NCI-H510A (cell line): ENCODE measurements at places on chromosomes 4 and X.

DNA sequence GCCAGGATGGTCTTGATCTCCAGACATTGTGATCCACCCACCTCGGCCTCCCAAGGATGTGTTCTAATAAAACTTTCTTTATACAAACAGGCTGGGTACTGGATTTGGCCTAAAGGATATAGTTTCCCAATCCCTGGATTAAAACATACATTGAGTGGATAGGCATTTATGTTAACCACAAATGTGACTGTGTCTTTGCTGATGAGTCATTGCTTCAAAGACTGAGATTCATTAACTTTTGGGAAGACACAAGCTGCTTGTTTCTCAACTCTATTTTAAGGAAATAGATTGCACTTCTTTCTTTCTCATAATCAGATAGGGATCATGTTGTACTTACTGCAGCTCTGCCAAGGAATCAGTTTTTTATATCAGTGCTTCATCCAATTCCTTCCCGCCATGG lies 131.3 kb upstream of the AGA start:
- DNase-seq, result no peak

GRCh38 chr4:169418846-169419245 lies 148.1 kb upstream of the SH3RF1 start:
- no peak for DNase-seq

- DNase-seq, result no peak
Measured at GRCh38 chrX:47776292-47777006, 60.3 kb upstream of the ZNF81 start.

GRCh38 chr4:100906973-100907372 lies 389.2 kb upstream of the EMCN start:
- DNase-seq, result no peak

- no peak for DNase-seq
Measured at GRCh38 chrX:10104958-10105658, 51.7 kb upstream of the CLCN4 start.

DNA sequence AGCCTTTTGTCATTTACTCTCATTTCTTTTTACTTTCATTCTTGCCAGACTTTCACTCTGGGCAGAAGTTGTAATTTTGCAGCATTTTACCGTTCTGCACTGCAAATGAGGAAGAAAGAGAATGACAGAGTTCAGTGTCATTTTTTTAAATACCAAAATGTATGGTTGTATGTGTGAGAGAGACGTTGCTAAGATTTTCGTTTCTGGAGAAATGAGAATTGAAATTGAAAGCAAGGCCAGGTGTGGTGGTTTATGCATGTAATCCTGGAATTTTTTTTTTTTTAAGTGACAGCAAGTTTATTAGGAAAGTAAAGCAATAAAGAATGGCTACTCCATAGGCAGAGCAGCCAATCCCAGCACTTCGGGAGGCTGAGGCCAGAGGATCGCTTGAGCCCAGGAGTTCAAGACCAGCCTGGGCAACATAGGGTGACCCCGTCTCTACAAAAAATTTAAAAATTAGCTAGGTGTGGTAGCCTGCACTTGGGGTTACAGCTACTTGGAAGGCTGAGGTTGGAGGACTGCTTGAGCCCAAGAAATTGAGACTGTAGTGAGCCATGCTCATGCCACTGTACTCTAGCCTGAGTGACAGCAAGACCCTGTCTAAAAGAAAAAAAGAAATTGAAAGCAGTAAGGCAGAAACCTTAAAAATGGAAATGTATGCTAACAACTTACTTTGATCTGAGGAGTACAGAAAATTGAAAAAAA lies 12.9 kb downstream of the DCK start:
- DNase-seq, result no peak

- DNase-seq, result no peak
Measured at GRCh38 chrX:63514569-63515080, 163.5 kb upstream of the SPIN4 start.

DNA sequence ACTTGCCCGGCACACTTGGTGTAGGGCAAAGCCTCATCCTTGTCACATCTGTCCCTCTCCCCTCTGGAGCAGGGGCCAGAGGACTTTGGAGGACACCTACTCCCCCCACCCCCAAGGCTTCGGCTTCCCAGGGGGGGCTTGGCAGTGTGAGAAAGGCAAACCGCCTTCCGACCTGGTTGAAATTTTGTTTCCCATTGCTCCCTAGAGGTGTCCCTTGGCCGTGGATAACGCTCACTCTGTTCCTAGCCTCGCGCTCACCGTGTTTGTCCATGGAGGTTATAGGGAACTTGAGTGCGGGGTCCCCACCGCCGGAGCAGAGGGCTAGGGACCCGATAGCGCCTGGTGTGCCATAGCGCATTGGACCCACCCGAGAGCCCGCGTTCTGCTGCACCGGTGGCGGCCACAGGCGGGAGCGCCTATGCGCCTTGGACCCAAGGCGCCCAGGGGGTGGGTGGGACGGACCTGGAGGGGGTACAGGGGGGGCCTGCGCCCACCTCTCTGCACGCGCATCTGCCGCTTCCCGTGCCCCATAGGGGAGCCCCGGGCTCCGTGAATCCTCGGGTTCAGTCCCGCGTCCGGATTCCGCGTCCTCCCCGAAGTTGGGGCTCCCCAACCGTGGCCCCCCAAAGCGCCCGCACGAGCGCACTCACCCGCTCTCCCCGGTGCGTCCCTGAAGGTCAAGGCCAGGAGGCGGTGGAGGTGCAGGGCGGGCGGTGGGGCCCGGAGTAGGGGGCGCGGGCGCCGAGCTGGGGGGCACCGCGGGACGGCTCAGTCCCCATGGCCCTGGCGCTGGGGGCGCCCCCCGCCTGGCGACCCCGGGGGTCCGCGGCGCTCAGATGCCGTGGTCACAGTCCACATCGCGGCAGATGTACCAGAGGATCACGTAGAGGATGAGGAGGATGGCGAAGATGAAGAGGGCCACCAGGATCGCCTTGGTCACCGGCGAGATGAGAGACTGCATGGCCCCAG lies 82.7 kb upstream of the DHRSX start:
- no peak for DNase-seq

DNA sequence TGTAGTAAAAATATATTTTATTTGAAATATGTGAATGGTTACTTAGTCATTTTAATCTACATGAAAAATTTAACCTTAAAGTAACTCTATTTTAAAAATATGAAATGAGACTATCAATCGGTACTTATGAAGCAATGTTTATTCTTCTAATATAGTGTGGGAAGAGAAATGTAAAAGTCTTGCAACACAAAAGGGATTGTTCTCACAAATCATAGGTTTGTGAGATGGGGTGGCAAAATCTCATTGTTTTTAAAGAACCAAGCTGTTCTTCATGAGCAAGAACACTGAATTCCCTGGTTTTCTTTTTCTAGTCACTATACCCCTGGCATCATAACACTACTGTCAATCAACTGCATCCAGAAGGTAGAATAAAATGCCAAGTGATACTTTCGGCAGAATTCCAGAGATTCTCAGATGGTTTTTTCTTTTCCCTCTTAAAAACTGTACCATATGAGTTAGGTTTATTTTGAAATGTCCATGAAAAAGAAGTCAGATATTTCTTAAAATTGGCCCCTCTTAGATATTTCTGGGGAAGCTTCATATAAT lies 52.2 kb downstream of the SNCA start:
- no peak for DNase-seq

DNA sequence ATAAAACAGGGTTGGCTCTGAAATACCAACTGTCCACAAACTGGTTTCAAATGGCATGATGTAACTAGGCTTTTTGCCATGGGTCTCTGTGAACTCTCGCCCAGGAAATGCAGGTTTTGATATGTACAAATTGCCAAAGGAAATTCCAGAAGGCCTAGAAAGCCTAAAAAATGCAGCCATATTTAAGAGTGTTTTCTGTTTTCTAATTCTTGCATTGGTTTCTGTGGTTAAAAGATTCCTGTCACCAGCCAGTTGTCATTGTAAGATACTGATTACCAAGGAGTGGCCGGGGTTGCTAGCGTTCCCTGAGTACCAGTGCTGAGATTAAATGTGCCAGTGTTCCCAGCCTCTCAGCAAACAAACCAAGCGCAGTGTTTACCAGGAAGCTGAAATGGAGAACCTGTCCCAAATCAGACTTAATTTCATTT lies 53.9 kb upstream of the SORBS2 start:
- DNase-seq, result no peak

- DNase-seq, result no peak
Measured at GRCh38 chr4:178481564-178481963, 1039.3 kb upstream of the AGA start.

- no peak for DNase-seq
Measured at GRCh38 chr4:47786958-47787370, 50.9 kb downstream of the CORIN start.

GRCh38 chrX:66728818-66729271 lies 90.0 kb upstream of the EDA2R start:
- DNase-seq, result peak; percentile 2

DNA sequence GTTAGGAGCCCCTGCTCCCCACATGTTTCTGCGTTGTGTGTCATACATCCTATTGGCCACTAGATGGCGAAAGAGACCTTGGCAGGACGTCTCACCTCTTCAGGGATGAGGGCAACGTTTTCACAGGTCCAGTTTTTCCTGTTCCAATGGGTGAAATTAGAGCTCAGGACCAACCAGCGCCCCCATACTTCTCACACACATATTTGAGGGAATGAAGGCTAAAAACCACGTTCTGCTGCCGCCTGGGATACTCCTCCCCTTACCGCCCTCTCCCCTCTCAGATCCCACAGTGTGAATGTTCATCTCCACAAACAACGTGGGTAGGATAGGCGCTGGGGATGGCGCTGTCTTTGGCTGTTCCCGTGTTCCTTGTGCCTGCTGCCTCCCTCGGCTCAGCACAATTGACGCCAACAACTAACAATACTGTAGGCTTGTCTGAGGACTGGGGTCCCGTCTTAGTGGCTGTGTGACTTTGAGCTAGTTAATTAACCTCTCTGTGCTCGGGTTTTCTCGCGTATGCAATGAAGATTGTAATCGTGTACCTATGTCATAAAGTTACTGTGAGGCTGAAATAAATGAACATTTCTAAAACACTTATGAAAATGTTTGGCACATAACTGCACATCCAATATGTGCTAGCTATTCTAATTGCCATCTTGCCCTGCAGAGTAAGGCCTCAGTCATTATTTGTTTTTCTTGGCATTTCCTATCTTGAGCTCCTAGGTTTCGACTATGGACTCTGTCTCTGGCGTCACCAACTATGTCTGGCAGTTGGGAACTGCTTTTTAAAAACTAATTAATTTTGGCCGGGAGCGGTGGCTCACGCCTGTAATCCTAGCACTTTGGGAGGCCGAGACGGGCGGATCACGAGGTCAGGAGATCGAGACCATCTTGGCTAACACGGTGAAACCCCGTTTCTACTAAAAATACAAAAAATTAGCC lies 181.3 kb upstream of the STK26 start:
- DNase-seq, result peak; percentile 10

- DNase-seq, result no peak
Measured at GRCh38 chr4:86582410-86582809, 11.7 kb upstream of the PTPN13 start.

GRCh38 chr4:75698162-75698962 lies 25.2 kb upstream of the G3BP2 start:
- DNase-seq, result no peak

- DNase-seq, result no peak
Measured at GRCh38 chr4:10093801-10094552, 22.6 kb downstream of the WDR1 start.

DNA sequence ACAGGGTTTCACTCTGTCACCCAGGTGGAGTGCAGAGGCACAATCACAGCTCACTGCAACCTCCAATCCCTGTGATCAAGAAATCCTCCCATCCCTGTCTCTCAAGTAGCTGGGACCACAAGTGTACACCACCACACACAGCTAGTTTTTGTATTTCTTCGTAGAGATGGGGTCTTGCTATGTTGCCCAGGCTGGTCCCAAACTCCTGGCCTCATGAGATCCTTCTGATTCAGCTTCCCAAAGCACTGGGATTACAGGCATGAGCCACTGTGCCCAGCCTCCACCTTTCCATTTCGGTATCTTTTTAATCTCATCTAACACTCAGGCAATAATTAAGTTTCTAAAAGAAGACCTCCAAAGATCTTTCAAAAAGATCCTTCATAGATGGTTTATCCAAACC lies 22.9 kb downstream of the ADGRA3 start:
- no peak for DNase-seq

DNA sequence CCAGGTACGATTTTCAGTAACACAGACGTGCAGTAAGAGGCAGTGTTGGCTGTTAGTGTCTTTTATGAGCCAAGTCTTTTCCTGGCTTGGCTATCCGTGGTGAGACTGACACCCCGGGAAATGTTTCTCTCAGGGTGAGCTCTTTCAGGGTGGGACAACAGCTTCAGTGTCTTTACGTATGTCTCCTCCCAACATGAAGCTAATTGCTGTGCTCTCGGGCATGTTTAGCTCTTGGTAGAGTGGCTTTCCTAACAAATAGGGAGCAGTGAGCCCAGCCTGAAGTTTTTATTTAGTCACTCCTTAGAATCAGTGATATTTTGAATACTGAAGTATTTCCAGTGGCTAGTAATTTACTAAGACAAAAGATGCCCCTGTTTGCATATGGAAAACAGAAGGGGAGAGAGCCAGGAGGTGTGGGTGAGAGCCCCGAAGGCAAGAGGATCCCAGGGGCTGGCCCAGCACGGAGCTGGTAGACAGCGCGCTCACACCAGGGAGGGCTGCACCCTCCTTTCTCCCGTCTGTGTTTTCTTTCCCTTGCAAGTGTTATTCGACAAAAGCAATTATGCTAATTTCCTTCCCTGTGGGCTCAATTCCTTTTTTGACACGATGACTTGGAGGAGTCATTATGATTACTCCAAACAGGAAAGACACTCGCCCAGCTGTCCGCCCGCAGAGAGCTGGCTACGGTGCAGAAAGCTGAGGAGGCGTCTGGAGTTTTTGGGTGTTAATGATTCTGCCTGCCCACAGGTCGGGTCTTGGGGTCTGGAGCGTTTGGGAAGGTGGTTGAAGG lies 47.7 kb downstream of the PDGFRA start:
- no peak for DNase-seq

- no peak for DNase-seq
Measured at GRCh38 chr4:29711226-29711625, 1008.9 kb upstream of the PCDH7 start.

DNA sequence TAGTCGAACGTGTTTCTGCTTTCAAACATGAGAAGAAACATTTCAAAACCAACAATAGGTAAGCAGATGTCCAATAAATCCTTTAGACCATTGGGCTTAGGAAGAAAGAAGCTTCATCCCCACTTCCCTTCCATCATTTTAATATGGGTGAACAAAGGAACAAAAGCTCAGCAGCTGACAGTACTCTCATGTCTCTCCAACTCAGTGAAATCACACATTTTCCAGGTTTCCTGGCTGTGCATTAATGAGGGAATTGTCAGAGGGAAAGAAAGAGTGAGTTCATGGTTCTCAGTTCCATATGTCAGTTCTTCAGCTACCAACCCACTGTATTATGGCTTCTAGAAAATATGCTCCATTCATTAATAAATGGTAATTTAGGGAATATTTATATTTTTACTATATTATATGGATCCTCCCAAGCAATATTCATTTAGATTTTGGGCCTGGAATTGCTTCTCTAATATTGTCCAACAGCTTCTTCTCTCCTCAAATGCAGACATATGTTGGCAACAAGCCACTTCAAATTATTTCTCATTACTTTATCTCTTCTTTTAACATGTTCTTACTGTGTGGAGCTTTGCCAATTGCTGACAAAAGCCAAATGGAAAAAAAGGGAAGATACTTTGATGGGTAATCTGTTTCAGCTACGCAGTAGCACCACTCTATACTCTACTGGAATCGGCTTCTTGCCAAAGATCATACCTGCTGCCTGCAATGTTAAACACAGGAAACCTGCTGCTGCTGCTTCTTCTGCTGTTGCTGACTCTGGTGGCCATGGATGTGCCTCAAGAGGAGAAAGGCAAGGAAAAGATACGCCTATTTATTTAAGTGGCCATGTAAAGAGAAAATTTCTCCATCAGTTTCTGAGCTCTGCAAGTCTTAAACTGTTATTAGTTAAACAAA lies 1757.6 kb downstream of the ARAP2 start:
- DNase-seq, result no peak

- no peak for DNase-seq
Measured at GRCh38 chr4:119657111-119657611, 28.6 kb upstream of the PDE5A start.
